HCEC 1CT (cell line): ENCODE measurements at places on chromosomes 1 and 21.

GRCh38 chr1:53644496-53644895 is 94.5 kb downstream of the GLIS1 start:
- no peak for DNase-seq

- no peak for DNase-seq
Observed at GRCh38 chr1:30660241-30660640, 63.1 kb downstream of the MATN1 start.

GRCh38 chr1:179447489-179447888 is 81.7 kb downstream of the AXDND1 start:
- no peak for DNase-seq

GRCh38 chr1:234748066-234748465 is 138.1 kb upstream of the IRF2BP2 start:
- no peak for DNase-seq

GRCh38 chr21:15031790-15032357 is 32.9 kb downstream of the NRIP1 start:
- peak; percentile 65 for DNase-seq

- no peak for DNase-seq
Observed at GRCh38 chr1:29855561-29856160, 619.3 kb downstream of the PTPRU start.

- no peak for DNase-seq
Observed at GRCh38 chr1:10791105-10791951, 5.1 kb downstream of the CASZ1 start.

- DNase-seq, result peak; percentile 11
Observed at GRCh38 chr21:34243562-34243961, 120.2 kb upstream of the KCNE2 start.

- DNase-seq, result no peak
Observed at GRCh38 chr1:212507369-212507768, 74.6 kb downstream of the NENF start.

- peak; percentile 58 for DNase-seq
Observed at GRCh38 chr21:35048706-35049617, at the start of gene RUNX1. Gene RUNX1 (minus strand): TSS chr21:35049302.

- no peak for DNase-seq
Observed at GRCh38 chr1:154329551-154330131, 4.3 kb downstream of the ATP8B2 start.

DNA sequence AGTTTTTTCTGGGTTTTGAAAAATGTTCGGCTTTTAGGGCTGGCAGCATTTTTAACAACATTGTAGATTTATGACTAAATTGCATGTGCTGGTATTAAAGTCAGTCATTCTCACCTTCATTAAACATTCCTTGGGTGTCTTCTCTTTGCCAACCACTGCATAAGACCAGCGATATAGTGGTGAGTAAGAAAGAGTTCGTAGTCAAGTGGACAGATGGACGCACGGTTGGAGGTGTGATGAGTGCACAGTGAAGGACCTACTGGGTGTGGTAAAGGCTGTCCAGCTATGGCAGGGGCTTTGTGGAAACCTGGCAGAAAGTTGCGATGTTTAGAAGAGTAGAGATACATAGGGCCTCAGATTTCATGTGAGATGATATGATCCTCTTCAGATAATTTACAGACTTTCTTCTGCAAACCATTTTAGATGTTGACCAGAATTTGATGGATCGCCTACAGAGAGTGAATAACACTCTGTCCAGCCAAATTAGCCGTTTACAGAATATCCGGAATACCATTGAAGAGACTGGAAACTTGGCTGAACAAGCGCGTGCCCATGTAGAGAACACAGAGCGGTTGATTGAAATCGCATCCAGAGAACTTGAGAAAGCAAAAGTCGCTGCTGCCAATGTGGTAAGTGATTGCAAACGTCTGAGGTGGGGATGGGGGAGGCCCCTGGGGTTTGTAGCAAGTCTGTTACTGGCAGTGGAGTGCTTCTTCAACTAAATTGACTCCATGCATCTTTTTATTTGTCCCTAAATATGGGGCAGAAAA is 56.0 kb upstream of the LAMC2 start:
- DNase-seq, result no peak

DNA sequence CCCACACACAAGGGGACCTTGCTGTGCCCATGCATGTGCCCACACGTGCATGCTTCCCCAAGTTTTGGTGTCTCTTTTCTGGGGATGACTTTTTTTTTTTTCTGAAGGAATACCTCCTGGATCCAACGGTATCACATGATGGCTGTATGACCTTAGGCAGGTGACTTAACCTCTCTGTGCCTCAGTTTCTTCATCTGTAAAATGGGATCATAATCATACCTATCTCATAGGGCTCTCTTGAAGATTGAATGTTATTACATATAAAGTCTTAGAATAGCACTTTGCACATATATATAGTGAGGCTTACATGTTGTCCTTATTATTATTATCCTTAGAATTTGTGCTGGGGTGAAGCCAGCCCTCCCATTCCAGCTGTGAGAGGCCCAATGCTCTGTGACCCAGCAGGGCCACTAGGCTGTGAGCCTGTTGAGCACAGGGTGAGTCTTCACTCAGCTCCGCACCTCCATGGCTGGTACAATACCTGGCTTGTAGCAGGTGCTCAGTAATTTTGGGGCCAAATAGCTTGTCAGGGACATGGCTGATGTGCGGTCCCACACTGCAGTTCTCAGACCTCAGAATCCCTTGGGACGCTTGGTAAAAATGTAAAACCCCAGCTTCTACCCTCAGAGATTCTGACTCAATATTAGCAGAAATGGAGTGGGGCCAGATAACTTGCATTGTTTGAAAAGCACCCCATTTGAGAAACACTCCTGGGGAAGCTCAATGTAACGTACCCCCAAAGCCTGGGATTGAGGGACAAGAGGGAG is 20.6 kb downstream of the STUM start:
- DNase-seq, result no peak

- DNase-seq, result no peak
Observed at GRCh38 chr1:175232335-175232734, 39.8 kb upstream of the KIAA0040 start.

GRCh38 chr1:209993061-209993830 is 55.2 kb downstream of the SYT14 start:
- no peak for DNase-seq

- no peak for DNase-seq
Observed at GRCh38 chr1:13540866-13541265, 27.1 kb upstream of the LRRC38 start.

- no peak for DNase-seq
Observed at GRCh38 chr1:155113450-155113980, 14.2 kb upstream of the EFNA1 start.

GRCh38 chr1:70051926-70052325 is 153.5 kb downstream of the LRRC40 start:
- DNase-seq, result no peak

- no peak for DNase-seq
Observed at GRCh38 chr1:24454673-24455072, 39.1 kb downstream of the NIPAL3 start.

GRCh38 chr1:230693221-230693620 is 20.7 kb downstream of the AGT start:
- no peak for DNase-seq

GRCh38 chr1:210143465-210144062 is 89.0 kb upstream of the SERTAD4 start:
- DNase-seq, result peak; percentile 32

GRCh38 chr1:233082778-233083550 is 132.6 kb downstream of the NTPCR start:
- DNase-seq, result no peak

DNA sequence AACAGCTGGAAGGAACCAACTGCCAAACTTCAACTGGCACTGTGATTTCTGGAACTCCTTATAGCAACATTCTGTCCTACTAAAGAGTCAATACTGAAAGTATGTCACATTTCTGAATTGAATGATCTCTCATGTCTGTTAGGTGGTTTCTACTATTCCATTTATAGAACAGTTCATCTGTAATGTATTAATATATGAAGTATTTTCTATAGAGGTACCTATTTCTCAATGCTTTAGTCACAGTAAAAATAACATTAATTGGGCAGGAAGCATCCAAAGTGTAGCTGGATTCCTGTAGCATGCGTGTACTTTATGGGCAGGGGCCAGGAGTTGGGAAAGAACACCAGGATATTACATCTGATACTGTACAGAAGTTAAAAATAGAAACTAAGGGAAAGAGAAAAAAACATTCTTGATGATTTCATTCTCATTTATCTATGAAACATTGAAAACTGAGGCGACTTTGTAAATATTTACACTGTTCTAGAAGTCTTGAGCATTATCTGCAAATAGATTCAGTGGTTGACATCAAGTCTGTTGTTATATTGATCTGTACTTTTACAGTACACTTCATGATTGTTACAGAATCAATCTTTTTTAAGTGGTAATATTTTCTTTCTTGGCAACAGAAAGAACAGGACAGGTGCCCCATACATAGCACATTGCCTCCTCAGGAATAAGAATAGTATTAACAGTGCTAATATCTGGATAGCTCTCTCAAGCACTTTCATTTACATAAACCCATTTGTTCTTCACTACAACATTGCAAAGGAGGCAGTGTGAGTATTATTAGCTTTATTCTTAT is 6.2 kb upstream of the ZNF281 start:
- peak; percentile 99 for DNase-seq

GRCh38 chr1:86948212-86948611 is 33.8 kb downstream of the HS2ST1 start:
- no peak for DNase-seq

DNA sequence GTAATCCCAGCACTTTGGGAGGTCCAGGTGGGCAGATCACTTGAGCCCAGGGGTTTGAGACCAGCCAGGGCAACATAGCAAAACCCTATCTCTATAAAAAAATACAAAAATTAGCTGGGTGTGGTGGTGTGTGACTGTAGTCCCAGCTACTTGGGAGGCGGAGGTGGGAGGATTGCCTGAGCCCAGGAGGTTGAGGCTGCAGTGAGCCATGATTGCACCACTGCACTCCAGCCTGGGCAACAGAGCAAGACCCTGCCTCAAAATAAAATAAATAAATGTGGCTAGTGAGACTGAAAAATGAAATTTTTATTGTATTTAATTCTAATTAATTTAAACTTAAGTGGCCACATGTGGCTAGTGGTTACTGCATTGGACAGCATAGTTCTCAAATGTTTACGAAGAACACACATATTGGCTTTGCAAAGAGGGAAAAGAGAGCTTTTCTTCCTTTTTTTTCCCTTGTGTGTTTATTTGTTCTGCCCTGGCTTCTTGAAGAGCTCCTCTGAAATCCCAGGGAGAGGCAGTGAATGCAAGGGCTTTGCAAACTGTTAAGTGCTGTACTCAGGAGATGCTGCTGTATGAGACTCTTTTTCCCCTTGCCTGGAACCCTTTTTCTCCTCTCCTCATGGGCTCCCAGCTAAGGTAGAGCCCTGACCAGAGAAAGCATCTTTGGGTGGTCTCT is 59.0 kb upstream of the RPL11 start:
- no peak for DNase-seq
